ENCODE measurements at places on chromosomes 4 and X.

DNA sequence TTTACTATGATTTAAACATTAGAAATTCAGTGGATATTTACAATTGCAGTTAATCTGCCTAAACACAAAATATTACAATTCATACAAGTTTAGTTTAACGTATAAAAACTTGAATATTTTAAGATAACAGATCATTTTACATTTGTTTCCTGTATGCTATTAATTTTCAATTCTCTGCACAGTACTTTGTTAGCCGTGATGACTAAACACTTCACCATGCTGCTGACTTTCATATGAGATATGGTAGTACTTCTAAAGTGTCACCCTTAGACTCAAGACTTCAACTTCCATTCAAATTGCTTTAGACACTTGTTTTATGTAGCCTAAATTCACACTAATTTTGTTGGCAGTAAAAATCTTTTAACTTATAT is 1646.4 kb upstream of the ADGRL3 start:
- no peak for DNase-seq

- DNase-seq: no peak
Observed at GRCh38 chrX:77742788-77743476, 43.1 kb downstream of the ATRX start.

DNA sequence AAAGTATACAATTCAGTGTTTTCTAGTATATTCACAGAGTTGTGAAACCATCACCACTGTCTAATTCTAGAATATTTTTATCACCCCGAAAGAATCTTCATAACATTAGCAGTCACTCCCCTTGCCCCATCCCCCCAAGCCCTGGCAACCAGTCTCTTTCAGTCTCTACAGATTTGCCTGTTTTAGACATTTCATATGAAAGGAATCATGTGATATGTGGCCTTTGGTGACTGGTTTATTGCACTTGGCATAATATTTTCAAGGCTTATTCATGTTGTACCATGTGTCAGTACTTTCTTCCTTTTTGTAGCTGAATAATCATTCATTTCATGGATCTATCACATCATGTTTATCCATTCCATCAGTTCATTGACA is 371.7 kb downstream of the AFF2 start:
- DNase-seq: no peak

- DNase-seq: no peak
Observed at GRCh38 chr4:147332091-147332490, 148.8 kb upstream of the EDNRA start.

DNA sequence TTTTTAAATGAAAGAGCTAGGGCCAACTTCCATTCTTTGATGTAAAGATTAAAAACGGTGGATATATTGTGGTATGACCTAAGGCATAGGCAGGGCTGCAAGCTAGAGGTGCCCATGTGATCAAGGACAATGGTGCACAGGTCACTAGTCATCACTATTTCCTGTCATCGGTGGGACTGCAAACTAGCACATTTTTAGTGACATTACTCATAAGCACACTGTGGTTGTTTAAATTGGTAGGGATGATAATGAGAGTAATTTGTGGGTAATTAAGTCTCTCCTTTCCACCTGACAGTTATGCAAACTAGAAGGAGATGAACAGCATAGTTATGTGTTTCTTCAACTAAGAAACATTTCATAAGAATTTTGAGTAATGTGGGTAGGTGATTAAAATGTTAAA is 85.4 kb downstream of the GPRIN3 start:
- DNase-seq: peak; percentile 10

DNA sequence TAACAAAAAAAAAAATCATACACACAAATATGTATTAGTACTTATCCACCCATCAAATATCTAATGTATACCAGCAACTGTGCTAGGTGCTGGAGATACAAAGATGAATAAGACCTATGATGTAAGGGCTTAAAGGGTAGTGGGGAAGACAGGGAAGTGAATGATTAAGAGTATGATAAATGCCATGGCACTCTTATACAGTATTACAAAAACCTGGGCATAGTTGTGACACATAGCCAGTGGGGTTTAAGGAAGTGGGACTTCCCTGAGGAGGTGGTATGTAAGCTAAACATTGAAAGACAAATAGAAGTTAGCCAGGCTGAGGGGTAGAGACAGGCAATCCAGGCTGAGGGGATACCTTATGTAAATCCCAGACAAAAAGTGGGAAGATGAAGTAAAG is 23.5 kb downstream of the CHM start:
- DNase-seq: no peak

DNA sequence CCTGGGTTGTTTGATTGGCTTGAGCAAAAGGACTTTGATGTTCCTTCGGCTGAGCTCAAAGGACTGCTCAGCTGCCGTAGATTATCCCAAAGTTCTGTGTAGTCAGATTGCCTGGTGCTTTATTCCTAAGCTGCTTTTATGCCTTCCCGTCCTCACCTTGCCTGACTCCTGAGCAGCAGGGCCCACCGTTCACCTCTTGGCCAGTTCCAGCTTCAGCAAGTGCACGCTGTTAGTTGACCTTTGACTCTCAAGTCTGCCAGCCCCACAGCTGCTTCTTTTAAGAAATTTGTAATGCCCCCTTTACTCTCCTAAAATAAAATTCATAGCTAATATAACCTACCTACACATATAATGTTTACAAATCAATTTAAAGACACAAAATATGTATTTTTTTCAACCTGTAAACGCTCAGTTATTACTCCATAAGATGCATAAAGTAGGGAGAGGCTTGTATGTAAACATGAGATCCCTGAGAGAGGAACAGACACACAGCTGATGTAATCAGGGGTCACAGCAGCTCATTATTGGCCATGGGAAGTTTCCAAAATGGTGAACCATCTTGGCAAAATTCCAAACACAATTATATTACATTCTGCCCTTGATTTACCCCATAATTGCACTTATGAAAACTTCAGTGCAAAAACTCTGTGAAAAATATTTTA is 28.6 kb downstream of the UCHL1 start:
- DNase-seq: no peak

All from activated CD4-positive, alpha-beta T cell treated with anti-CD3 and anti-CD28 coated beads, Interleukin-2, amount 50 U/mL, for 48 hours (primary cell).